ENCODE measurements at places on chromosomes 13 and 19.

DNA sequence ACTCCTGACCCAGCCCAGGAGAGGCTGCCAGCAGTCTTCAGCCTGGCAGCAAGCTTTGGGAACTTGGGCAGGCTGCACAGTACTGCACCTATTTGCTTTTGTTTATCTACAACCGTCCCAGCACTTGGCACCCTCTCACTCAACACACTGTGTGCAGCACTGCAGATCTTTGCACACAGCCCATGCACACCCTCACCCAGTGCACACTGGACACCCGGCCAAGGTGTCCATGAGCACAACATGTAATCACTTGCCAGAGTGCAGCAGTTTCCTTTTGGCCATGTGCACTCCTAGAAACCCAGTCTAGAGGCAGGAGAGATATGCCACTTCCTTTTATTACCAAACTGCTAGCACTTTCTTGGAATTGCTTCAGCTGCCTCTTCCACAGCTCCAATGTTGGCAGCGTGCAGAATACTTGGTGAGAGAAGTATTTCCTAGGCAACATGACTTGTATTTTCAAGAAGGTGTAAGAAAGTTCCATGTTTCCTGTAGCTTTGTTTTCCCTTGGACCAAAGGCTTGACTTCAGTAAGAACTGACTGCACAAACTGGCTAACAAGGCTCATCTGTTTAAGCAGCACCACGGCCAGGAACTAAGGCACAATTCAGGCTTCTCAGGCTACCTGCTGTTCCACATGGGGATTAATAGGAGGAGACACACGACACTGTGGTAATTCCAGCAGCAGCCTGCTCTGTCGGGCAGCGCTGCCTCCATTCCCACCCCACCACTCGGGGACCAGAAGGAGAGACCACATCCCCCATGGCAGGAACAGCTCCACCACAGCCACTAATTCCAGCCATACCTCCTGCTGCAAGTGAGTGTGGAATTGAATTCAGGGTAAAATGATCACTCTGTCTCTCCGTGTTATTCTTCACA, 15.3 kb downstream of the ATP7B start:
- DNase-seq: peak; percentile 18

GRCh38 chr13:22214184-22214583, 543.3 kb downstream of the FGF9 start:
- no peak for DNase-seq

DNA sequence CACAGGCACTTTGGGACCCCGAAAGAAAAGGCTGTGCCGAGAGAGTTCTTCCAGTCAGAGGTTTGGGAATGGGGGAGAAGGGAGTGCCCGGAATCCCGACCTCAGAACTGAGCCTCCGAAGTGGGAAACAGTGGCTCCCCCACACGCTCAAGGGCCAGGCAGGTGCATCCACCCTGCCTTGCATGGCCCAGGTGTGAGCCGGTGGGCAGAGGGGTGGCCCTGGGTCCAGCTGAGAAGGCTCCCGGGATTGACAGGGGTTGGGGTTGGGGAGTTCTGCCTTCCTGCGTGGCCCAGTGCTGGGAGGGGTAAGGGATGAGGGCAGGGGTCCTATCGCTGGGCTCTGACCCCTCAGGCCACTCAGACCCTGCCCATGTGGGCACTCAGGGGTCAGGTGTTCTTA, 163.5 kb upstream of the TUBA3C start:
- no peak for DNase-seq

DNA sequence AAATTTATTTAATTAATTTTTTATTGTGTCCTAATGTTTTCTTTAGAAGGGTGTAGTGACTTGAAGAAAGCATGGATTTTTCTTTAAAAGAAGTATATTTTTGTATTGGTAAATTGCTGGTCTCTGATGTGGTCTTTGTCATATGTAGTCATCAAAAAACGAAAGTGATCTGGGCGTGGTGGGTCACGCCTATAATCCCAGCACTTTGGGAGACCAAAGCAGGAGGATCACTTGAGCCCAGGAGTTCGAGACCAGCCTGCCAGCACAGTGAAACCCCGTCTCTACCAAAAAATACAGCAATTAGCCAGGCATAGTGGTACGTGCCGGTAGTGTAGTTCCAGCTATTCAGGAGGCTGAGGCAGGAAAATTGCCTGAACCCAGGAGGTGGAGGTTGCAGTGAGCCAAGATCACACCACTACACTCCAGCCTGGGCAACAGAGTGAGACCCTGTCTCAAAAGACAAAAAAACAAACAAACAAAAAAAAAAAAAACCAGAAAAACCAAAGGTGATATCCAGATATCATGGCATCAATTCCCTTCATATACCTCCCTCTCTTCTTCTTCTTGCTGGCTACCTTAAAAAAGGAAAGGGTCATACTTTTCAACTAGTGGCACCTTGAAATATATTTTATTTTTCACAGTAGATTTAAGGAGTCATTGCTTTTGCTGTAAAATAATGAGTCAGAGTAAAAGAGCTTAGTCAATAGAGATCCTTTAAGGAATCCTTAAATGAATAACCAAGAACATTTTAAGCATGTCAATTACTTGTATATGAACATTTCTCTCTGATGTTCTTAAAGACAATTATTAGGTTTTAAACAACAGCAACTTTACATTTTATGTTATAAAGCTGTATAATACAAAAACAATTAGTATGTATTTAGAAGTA, 19.9 kb downstream of the KCTD4 start:
- no peak for DNase-seq

DNA sequence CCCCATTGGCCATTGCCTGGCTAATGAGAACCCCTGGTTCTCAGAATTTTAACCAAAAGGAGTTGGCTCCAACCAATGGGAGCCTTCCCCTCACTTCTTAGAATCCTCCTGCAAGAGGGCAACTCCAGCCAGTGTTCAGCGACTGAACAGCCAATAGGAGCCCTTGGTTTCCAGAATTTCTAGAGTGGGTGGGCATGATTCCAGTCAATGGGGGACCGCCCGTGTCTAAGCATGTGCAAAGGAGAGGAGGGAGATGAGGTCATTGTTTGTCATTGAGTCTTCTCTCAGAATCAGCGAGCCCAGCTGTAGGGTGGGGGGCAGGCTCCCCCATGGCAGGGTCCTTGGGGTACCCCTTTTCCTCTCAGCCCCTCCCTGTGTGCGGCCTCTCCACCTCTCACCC, 9.5 kb upstream of the SWSAP1 start:
- DNase-seq: no peak

DNA sequence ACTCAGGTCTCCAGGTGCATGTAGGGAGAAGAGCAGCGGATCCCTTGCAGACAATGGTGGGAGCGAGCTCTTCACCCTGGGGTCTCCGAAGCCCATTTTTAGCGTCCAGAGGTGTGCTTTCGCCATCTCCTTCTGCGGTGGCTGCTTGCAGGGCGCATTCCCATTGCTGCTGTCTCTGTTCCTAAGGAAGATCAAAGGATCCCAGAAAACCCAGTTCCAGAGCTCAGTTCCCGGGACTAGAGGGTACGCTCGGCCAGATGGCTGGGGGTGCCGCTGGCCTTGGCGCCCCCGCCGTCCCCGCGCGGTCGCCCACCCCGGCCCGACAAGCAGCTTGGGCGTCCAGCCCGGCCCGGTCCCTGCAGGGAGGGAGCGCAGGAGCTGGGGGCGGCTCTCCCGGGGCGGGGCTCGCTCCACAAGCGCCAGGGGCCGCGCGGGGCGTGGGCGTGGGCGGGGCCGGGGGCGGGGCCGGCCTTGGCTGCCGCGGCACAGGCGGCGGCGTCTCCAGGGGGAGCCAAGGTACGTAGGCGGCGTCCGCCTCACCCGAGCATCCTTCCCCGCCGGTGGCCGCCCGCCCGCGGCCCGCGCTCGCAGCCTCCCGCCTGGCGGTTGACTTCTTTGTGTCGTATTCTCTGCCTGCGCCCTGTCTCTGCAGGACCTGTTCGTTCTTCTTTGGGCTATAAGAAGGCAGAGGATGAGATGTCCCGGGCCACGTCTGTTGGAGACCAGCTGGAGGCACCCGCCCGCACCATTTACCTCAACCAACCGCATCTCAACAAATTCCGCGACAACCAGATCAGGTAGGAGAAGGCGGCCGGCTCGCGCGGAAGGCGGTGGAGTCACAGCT, 96.8 kb downstream of the ATP8A2 start:
- peak; percentile 70 for DNase-seq
